ENCODE measurements at places on chromosomes 1 and 21. TPM values are rescaled to one million over a fixed set of nuclear protein-coding genes. Genes with fewer than 3 reads are reported as not detected.

The KRTAP12-2 gene
- not detected for polyA plus RNA-seq

The SH2D1B gene
- polyA plus RNA-seq = not detected

The TTLL7 gene
- polyA plus RNA-seq = 88.1 TPM

The PLA2G2F gene
- polyA plus RNA-seq = not detected
